ENCODE measurements at places on chromosomes 5 and 9.

DNA sequence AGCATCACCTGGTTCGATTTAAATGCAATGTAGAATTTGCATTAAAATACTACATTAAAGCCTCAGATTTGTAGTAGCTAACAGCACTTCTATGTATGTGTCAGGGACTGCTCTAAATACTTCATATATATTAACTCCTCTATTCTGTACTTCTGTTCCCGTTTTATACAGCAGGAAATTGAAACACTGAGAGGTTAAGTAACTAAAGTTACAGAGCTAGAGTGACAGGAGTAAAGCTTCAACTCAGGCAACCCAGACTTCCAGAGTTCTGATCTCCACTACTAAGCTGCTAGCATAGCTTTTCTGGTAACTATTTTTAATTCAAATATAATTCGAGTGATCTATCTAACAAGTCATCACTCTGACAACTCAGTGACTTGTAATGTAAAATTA, 619 bp upstream of the APC start:
- H3K27ac ChIP-seq: no peak overlapping the region
- no peaks in the 10 kb centered on the region for H3K27me3 ChIP-seq
- peaks cover 11% of the 10 kb centered on the region for H3K4me1 ChIP-seq
- DNase-seq: no peak

DNA sequence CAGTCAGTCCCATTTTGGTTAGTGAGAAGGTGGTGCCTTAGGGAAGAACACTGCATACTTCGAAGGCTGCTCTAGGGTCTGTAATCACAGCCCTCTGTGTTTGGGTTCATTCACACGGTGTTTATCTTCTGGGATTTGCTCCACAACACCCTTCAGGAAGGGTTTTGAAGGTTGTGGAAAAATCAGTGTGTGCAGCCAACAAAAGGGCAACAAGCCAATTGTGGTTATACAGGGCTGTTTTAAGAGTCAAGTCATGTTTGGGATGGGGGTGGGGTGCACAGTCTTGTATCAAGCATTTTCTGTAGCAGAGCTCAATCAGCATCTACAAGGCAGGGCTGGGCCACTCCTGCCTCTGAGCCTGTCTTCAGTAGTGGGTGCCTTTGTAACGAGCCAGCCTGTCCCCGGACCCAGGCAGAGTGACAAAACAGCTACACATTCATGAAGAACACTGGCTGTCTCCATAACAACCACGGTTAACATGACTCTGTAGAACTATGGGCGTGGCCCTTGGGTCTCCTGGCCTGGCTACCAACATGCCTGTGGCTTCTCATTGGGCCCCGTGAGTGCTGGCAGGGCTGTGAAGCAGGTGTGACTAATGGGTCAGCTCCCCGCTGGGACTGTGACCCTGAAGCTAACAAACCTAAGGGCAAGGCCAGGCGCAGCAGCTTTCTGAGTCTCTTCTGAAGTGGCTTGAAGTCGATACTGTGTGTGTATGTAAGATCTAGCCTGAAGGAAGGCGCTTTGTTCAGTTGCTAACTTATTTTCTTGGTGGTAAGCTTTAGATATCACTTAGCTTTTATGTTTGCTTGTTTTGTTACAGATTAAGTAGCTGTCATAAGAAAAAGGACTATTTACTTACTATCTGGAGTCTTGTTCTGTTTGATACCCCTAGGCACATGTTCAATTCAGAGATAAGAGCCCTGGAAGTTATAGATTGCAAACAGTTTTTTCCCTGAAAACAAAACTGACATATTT, 27.9 kb upstream of the GOLM1 start:
- H3K4me3 ChIP-seq: no peak overlapping the region
- H3K27ac ChIP-seq: no peak overlapping the region
- peaks cover 4% of the 10 kb centered on the region for H3K27me3 ChIP-seq
- H3K4me1 ChIP-seq: no peaks in the 10 kb centered on the region

DNA sequence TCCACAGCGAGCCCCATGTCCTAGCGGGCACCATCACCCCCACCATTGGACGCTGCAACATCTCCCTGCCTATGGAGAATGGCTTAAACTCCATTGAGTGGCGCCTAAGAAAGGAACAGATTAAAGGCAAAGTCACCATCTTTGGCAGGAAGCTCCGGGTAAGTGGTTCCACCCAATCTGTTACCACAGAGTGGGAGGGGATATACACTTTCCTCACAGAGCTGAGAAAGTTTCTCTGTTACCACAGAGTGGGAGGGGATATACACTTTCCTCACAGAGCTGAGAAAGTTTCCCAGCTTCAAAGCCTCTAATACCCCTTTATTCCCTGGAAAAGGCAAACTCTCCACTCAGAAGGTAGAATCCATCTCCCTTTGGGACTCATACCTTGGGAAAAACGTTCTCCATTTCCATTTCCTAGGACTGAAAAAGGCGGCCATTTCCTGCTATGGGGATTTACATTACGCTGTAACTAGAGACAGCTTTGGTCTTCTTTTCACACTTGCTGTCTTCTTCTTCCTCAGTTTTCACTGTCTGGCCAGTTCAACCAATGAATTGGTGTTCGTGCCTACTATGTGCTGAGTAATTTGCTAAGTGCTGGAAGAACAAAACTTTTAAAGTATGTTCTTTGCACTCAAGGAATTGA, 63.4 kb upstream of the WWC1 start:
- H3K27ac ChIP-seq: peak overlapping the region; percentile 51
- peak; percentile 26 for DNase-seq
- no peaks in the 10 kb centered on the region for H3K36me3 ChIP-seq
- H3K27me3 ChIP-seq: peaks cover 2% of the 10 kb centered on the region
- peak overlapping the region; percentile 56 for H3K4me3 ChIP-seq

DNA sequence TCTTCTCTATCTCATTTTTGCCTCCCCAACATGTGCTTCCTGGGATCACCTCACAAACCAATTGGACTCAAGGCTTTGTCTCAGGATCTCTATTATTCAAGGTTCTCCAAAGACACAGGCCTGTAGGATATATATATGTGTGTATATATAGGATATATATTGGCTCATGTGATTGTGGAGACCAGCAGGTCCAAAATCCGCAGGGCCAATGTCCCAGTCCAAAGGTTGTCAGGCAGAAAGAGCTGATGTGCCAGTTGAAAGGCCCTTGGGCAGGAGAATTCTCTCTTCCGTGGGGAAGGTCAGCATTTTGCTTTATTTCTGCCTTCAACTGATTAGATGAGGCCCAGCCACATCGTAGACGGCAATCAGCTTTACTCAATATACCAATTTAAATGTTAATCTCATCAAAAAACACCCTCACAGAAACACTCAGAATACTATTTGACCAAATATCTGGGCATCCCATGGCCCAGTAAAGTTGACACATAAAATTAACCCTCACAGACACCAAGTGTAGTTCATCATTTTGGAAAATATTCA, 1.3 kb upstream of the FBLL1 start:
- H3K27me3 ChIP-seq: peaks cover 38% of the 10 kb centered on the region
- H3K36me3 ChIP-seq: peaks cover 4% of the 10 kb centered on the region
- H3K27ac ChIP-seq: no peak overlapping the region

- H3K27me3 ChIP-seq: no peaks in the 10 kb centered on the region
- H3K27ac ChIP-seq: no peak overlapping the region
- peaks cover 2% of the 10 kb centered on the region for H3K4me1 ChIP-seq
- no peak overlapping the region for H3K4me3 ChIP-seq
- no peak for DNase-seq
- no peaks in the 10 kb centered on the region for H3K36me3 ChIP-seq
Observed at GRCh38 chr9:35395706-35396101, 94.2 kb upstream of the RUSC2 start.

- no peak for DNase-seq
- no peak overlapping the region for H3K27ac ChIP-seq
- peaks cover 9% of the 10 kb centered on the region for H3K36me3 ChIP-seq
- H3K4me3 ChIP-seq: no peak overlapping the region
Observed at GRCh38 chr9:120689860-120690259, 24.4 kb downstream of the MEGF9 start.

- no peak overlapping the region for H3K4me3 ChIP-seq
- H3K27ac ChIP-seq: no peak overlapping the region
- no peaks in the 10 kb centered on the region for H3K4me1 ChIP-seq
- no peaks in the 10 kb centered on the region for H3K36me3 ChIP-seq
- peaks cover 9% of the 10 kb centered on the region for H3K27me3 ChIP-seq
- no peak for DNase-seq
Observed at GRCh38 chr5:10853154-10853553, 92.1 kb upstream of the DAP start.

- peaks cover 8% of the 10 kb centered on the region for H3K27me3 ChIP-seq
- H3K27ac ChIP-seq: no peak overlapping the region
- no peak overlapping the region for H3K4me3 ChIP-seq
- H3K4me1 ChIP-seq: peaks cover 1% of the 10 kb centered on the region
- no peak for DNase-seq
Observed at GRCh38 chr5:35012796-35013195, 35.0 kb downstream of the AGXT2 start.

GRCh38 chr5:58786711-58787303, 203.9 kb downstream of the RAB3C start:
- H3K27me3 ChIP-seq: peaks cover 29% of the 10 kb centered on the region
- no peaks in the 10 kb centered on the region for H3K4me1 ChIP-seq
- no peaks in the 10 kb centered on the region for H3K36me3 ChIP-seq
- no peak for DNase-seq

DNA sequence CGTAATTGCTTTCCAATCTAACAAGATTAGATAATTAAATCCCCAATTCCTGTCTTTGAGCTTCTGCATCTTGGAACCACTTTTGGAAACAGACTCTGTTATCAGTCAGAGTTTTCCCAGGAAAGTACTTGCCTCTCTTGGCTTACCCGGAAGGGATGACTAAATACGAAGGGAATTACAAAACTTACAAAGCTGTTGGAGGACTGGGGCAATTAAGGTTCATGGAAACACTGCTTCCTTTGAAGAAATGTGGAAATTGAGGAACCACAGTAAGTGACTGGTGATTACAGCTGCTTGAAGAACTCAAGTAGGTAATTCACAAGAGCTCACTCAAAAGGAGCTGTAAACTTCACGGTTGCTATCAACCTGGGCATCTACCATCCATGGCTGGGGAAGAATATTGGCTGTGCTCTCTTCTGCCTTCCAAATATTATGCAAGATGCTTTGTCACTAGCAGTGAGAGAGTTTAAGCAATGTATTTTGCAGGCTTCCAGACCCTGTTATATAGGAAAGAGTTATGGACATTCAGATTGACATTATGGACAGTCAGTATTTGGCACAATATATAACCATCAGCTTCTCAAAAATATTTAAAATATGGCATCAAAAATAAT, 104.6 kb upstream of the MAN2A1 start:
- H3K4me3 ChIP-seq: no peak overlapping the region
- no peaks in the 10 kb centered on the region for H3K4me1 ChIP-seq

DNA sequence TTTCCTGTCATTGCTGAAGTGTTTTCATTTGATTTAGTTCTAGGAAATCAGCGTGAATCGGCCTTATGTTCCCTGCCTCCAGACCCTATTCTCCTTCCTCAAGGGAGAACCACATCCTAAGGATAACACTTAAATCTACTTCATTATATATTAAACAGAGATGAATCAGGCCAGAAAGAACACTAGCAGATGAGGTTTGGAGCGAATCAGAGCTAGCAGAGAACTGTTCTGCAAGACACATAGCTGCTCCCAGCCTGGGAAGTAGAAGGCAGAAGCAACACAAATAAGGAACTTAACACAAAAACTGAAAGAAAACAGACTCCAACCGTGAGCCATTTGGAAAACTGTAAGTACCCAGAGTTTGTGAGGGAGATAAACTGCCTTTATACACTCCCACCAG, 718.2 kb downstream of the SEMA5A start:
- H3K36me3 ChIP-seq: no peaks in the 10 kb centered on the region
- DNase-seq: no peak
- no peaks in the 10 kb centered on the region for H3K27me3 ChIP-seq
- no peak overlapping the region for H3K27ac ChIP-seq

DNA sequence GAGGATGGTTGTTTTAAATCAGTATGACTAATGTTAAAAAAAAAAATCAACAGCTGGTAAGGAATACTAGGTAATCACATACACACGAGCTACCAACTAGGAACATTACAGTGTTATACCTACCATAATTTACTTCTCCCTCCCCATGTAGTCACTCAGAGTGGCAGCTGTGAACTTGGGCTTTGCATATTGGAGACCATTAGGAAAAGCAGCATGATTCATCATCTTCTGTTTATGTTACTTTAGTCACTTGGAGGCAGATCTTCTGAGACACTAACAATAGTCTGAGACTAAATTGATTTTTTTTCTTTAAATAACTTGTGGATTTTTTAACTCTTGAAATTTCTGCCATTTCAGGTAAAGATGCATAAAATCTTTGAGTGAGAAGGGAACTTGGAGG, 141.5 kb upstream of the NR4A3 start:
- no peaks in the 10 kb centered on the region for H3K4me1 ChIP-seq
- no peak for DNase-seq
- H3K27ac ChIP-seq: no peak overlapping the region
- no peaks in the 10 kb centered on the region for H3K27me3 ChIP-seq
- peaks cover 6% of the 10 kb centered on the region for H3K36me3 ChIP-seq

DNA sequence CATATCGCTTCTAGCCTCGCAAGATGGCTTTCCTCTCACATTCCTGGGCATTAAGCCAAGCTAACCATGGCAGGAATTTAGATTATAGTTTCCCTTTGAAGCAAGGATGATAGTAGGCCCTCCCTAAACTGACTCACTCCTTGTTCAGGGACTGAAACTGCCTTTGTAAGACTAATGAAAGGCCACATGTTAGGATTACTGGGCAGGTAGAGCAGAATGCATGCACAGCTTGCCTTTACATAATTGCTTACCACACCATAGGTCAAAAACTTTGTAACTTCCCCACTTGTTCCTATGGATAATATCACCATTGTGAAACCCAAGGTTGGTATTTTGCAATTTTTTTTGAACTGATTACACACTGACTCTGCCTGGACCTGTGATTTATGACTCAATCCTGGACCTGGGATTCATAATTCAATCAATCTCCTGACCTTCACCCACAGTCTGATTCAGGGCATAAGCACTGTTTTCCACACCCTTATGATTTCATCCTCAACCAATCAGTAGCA, 41.0 kb upstream of the PRDM9 start:
- H3K4me1 ChIP-seq: no peaks in the 10 kb centered on the region
- no peak for DNase-seq
- H3K4me3 ChIP-seq: no peak overlapping the region

- H3K27me3 ChIP-seq: no peaks in the 10 kb centered on the region
- peaks cover 27% of the 10 kb centered on the region for H3K4me1 ChIP-seq
- no peak overlapping the region for H3K27ac ChIP-seq
- H3K4me3 ChIP-seq: no peak overlapping the region
- no peak for DNase-seq
Observed at GRCh38 chr9:91258451-91258850, 103.3 kb downstream of the AUH start.

DNA sequence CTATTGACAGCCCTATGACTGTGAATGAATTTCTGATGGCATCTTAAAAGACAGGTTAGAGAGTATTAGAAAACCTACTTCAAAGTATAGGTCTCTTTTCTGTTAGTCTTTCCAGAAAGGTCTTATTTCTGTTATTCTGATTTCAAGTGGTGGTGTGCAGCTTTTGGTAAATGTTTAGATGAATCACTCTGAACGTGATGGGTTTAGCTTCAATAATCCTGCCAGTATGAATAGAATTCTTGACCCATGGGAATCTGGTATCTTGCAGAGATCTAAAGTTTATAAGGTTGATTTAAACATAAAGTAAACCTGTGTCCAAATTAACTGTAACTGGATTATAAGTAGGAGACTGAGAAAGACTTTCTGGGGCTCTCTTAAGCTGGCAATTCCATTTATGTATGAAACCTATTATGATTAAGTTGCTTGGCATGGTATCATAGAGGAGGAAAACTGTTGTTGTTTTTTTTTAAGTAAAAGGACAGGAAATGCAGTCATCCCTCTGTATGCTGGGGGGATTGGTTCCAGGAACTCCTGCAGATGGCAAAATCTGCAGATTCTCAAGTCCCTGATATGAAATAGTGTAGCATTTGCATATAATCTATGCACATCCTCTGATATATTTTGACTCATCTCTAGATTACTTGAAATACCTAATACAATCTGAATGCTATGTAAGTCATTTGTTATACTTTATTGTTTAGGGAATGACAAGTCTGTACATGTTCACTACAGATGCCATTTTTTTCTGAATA, 77.0 kb upstream of the ADAMTS19 start:
- DNase-seq: no peak
- no peak overlapping the region for H3K4me3 ChIP-seq
- H3K36me3 ChIP-seq: no peaks in the 10 kb centered on the region
- no peaks in the 10 kb centered on the region for H3K4me1 ChIP-seq
